Endothelial cell of umbilical vein (primary cell): ENCODE measurements at places on chromosomes 12 and 14. TPM values are rescaled to one million over a fixed set of nuclear protein-coding genes. Genes with fewer than 3 reads are reported as not detected.

Gene TGM1
- 1.0 and 2.1 TPM in 2 replicates for polyA plus RNA-seq

Gene TC2N
- 0.08 TPM in 1 of 2 replicates, not detected in the other for polyA plus RNA-seq

Gene DPY19L2
- 0.38 and 0.59 TPM in 2 replicates for polyA plus RNA-seq

Gene LPAR5
- 0.23 and 0.41 TPM in 2 replicates for polyA plus RNA-seq

- no peak for DNase-seq
Observed at GRCh38 chr14:48771717-48772116, 814.5 kb downstream of the RPS29 start.

- DNase-seq = no peak
Observed at GRCh38 chr14:26078561-26078960, 519.3 kb downstream of the NOVA1 start.

DNA sequence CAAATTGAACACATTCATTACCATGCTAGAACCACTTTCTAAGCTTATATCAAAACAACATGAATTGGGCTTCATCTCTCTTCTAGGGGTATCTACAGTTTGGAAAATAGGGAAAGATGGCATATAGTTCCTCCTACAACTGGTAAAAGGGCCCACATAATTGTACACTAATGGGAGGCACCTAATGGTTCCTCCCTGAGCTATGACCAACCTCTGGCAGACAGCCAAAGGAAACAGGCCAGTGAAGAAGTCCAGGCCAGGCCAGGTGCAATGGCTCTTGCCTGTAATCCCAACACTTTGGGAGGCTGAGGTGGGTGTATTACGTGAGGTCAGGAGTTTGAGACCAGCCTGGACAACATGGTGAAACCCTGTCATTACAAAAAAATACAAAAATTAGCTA lies 23.2 kb upstream of the APOF start:
- no peak for DNase-seq

GRCh38 chr12:45713078-45713477 lies 16.4 kb upstream of the ARID2 start:
- peak; percentile 9 for DNase-seq

DNA sequence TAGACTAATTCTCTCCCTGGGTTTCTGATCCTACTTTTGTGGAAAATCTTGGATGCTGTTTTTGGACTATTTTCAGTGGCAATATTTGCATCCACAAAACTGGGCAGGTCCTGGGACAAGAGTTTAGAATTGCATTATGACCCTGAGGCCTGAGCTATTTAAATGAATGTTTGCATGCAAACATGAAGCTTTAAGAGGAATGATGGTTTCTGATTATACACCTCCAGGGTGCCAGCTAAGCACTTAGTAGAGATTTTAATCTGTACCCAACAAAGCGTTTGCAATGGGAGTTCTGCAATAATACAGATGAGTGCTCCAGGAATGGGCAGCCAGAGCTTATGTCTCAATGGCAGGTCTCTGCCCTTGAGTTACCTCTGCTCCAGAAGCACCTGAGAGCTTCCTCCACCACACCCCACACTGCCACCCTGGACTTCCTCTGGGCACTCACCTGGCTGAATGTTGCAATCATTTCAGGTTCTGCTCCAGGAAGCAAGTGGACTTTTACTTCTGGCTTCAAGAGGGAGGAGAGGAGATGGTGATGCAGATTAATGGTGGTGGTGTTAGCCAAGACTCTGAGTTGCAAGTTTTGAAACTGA lies 6.0 kb upstream of the SPTLC2 start:
- no peak for DNase-seq

DNA sequence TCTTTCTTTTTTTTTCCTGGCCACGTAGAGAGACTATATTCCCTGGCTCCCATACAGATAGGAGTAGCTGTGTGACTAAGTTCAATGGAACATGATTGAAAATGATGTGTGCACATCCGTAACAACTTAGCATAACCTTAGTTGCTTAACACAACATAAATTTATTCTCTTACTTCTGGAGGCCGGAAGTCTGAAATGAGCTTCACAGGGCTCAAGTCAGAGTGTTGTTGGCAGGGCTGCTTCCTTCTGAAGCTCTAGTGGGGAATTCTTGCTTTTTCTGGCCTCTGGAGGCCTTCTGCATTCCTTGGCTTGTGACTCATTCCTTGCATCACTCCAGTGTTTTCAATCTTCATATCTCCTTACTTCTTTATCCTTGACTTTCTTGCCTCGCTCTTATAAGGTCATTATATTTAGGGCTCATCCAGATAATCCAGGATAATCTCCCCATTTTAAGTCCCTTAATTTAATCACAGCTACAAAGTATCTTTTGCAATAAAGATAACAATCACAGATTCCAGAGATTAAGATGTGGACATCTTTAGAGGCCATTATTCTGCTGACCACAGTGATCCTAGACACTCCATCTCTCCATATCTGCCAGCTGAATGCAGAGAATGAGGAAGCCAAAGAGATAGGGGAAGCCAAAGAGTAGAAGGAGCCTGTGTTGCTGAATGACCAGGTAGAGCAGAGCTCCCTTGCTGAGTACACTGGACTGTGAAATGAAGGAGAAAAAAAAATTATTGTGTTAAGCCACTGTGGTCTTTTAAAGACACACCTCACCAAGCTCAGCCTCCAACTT lies 21.0 kb upstream of the SNX6 start:
- DNase-seq = peak; percentile 89

DNA sequence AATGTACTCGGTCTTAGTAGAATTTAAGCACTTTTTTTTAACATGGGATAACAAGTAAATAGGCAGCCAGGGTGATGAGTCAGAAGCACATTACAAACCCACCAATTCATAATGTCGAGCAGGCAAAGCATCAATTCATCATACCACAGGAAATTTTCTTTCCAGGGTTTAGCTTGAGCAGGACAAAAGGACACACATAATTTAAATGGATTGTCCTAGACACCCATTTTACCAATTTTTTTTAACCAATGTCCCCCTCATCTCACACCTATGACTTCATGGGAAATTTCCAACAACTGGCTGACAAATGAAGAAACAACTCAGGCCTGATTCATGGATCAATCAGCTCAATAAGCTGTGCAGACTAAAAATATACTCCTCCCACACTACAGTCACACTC lies 58.8 kb upstream of the FOXG1 start:
- no peak for DNase-seq
